ENCODE measurements at places on chromosomes 2 and 18.

- no peak for DNase-seq
Measured at GRCh38 chr2:54212456-54212855, 43.6 kb downstream of the TSPYL6 start.

- no peak for DNase-seq
Measured at GRCh38 chr2:184783576-184783975, 185.2 kb downstream of the ZNF804A start.

GRCh38 chr2:124001696-124002430 lies 23.2 kb upstream of the CNTNAP5 start:
- DNase-seq = no peak

DNA sequence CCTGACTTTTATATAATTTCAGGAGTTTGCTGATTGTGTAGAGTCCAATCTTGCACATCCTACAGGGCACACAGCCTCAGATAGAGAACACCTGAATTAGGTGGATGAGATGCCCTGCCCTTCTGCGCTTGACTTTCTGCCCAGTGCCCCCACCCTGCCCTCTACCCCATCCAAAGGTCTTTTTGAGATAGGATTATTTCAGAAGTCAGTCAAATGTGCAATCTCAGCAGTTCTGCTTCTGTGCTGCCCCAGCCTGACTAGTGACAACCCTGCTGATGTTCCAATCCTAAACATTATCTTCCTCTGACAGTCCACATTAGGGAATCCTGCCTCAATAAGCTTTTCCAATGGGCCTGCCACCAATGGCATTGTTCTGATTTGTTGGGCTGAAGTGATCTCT lies 411.5 kb downstream of the TGIF1 start:
- no peak for DNase-seq

GRCh38 chr2:105798595-105798994 lies 53.9 kb downstream of the NCK2 start:
- no peak for DNase-seq

- DNase-seq = no peak
Measured at GRCh38 chr2:42071791-42072190, 24.0 kb downstream of the PKDCC start.

- no peak for DNase-seq
Measured at GRCh38 chr18:32167980-32168730, 21.7 kb upstream of the MEP1B start.

- no peak for DNase-seq
Measured at GRCh38 chr2:153940511-153940910, 68.8 kb downstream of the GALNT13 start.

DNA sequence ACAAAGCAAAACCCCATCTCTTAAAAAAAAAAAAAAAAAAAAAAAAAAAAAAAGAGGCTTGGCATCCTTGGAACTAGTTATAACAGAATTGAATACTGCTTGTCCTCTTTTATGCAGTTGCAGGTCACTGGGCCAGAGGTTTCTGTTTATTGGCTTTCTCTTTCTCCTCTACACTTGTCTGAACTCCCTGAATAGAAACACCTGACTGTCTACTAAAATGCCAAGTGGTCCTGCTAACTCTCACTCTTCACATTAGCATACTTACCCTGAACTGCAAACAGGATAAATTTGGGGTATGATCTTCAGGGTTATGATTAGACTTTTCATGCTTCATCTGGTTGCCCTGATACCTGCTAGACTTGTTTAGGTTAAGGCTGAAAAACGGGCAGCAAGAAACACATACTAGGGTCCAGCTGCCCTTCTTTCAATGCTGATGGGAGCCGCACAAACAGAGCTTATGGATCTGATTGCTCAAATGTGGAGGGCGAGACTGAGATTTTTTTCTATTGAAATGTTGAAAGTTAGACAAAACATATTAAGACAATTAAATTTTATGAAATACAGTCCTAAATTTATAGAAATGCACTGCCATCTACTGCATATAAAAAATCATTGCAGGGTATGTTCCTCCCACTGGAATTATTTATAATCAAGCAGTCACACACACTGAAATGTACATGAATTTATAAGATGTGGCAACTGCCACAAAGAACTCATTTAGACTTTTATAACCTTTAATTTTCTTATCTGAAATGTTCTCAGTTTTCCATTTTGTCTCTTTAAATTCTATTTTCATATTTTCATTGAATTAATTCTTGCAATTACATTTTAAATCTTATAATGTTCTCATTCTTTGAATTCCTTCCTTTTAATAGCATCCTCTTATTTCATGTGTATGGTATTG lies 40.8 kb downstream of the GTF3C3 start:
- no peak for DNase-seq

DNA sequence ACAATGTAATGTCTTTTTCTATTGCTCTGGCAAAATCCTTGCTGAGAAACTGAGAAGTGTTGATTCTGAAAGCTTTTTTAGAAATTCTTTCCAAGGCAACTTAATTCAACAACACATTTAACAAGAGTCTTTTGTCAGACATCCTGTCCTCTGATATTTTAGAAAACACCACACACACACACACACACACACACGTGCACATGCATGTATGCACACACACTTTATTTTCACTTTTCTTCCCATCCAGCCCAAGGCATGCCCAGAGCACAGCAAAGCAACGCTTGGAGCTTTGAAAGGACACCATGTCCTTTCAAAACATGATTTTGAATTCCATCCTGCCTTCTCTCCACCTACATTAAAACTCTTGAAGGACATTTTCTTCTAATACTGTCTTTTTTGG lies 116.1 kb downstream of the ATL2 start:
- DNase-seq = no peak

All from activated CD4-positive, alpha-beta T cell treated with anti-CD3 and anti-CD28 coated beads, Interleukin-2, amount 50 U/mL, for 24 hours (primary cell).